SW 1271 (cell line): ENCODE measurements at places on chromosomes 1 and 21.

- no peak for DNase-seq
These were observed 14.2 kb upstream of the HSD3B1 start for GRCh38 chr1:119492763-119493162.

- DNase-seq = no peak
These were observed 4.3 kb downstream of the GUK1 start for GRCh38 chr1:228144193-228144992.

GRCh38 chr1:90826834-90827233 is 109.7 kb upstream of the BARHL2 start:
- DNase-seq = no peak

GRCh38 chr21:37208741-37209225 is 58.4 kb downstream of the VPS26C start:
- DNase-seq = no peak

- no peak for DNase-seq
These were observed 39.4 kb downstream of the PHC2 start for GRCh38 chr1:33391343-33392078.

GRCh38 chr1:218660678-218661053 is 315.5 kb downstream of the TGFB2 start:
- DNase-seq = peak; percentile 83

GRCh38 chr1:181452746-181453145 is 30.6 kb upstream of the CACNA1E start:
- DNase-seq = no peak

DNA sequence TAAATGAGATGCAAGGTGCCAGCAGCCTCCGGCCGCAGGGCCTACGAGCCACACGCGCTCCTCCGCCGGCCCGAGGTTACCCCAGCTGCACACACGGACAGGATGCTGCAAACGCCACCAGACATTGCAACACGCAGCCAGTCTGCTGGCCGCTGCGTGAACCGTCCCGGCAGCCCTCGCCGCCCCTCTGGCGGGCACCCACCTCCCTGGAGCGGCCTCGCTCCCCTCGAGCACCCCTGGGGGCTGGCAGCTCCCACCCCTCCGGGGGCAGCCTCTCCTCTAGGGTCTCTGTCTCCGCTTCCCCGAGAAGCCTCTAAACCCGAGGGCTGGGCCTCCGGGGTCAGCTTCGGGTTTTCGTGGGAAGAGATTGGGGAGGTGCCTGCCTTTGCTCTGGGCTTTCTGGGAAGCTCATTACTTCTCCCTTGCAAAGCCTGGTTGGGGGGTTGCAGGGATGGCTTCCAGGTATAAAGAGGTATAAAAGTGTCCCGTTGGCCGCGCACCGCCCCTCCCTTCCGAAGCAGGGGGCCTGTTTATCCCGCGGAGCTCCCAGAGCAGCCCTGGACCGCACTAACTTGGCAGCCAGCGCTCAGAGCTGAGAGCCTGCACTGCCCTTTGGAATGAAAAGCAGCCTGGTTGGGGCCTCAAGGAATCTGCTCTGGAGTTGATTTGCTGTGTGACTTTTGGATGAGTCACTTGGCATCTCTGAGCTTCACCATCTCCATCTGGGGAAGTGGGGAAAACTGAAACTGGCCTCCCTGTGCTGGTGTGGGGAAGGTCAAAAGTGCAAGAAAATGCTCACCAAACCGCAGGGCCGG is 21.8 kb downstream of the DHRS3 start:
- DNase-seq = peak; percentile 49

- no peak for DNase-seq
These were observed 1.5 kb downstream of the CSDE1 start for GRCh38 chr1:114756009-114756892.

- DNase-seq = no peak
These were observed 19.5 kb upstream of the CPLANE2 start for GRCh38 chr1:16256478-16256877.

DNA sequence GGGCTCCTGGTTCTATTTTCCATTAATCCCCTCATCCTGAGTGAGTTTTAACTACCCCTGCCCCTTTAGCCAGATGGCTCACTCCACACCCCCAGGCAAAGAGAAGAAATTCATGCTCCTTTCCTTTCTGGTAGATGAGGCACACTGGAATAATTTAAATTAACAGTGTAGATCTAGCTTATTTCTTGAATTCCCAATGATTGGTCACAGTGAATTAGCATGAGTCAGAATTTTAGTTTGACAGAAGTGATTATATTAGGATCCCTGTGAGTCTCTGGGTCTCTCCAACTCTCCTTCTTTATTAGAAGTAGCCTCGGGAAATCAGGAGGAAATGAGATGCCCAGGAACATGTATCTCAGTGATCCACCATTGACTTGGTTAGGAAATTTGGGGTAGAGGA is 103.1 kb upstream of the KAZN start:
- DNase-seq = no peak

DNA sequence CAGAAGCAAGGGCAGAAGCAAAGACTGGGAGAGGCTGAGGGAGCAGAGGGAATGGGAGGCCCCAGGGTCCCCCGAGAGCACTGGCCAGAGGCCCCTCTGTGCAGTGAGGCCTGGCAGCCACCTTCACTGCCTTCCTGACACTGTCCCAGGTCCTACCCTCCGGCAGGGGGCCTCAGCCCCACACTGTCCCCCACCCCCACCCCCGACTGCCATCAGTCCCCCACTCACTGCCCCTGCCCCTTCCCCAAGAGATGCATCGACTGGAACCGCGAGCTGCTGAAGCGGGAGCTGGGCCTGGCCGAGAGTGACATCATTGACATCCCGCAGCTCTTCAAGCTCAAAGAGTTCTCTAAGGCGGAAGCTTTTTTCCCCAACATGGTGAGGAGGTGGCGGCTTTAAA is 13.0 kb upstream of the PADI6 start:
- DNase-seq = no peak

DNA sequence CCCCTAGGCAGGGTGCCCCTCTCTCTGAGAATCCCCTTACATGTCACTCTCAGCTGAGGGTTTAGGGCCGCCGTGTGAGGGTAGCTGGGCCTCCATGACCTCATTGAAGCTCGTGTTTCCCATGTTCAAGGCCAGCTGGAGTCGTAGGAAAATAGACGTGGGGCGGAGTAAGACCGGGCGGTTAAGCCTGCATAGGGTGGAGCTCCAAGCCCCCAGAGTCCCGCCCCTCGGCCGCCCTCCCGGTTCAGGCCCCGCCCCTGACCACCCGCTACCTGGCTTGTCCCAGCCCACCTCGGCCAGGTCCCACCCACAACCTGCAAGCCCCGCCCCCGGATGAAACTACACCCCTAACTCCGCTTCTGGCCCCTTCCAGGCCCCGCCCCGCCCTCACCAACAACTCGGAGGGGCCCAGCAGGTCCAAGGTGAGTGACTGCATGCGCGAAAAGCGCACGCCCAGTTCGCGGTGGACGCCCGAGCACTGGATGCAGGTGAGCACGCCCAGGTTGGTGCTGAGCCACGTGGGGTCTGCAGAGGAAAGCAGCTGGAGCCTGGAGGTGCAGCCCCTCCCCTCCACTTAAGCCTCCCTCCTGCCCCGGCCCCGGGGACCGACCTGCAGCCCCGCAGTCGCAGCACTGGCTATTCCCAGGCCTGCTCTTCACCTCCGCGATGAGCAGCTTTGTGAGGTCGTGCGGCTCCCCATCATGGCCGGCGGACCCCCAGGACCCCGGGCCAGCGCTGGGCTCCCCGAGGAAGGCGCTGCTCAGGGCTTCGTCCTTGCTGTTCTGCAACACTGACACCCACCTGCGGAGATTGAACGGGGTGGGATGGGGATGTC is 12.2 kb upstream of the TCEA3 start:
- no peak for DNase-seq

GRCh38 chr1:193019442-193020026 is 39.6 kb downstream of the UCHL5 start:
- DNase-seq = peak; percentile 40

GRCh38 chr1:3356827-3357460 is 97.5 kb upstream of the ARHGEF16 start:
- no peak for DNase-seq

GRCh38 chr1:119373465-119373864 is 4.9 kb downstream of the HAO2 start:
- DNase-seq = no peak

- no peak for DNase-seq
These were observed 56.1 kb downstream of the STYXL2 start for GRCh38 chr1:167149793-167150491.

GRCh38 chr1:161159913-161160243 is 578 bp downstream of the USP21 start:
- DNase-seq = no peak

DNA sequence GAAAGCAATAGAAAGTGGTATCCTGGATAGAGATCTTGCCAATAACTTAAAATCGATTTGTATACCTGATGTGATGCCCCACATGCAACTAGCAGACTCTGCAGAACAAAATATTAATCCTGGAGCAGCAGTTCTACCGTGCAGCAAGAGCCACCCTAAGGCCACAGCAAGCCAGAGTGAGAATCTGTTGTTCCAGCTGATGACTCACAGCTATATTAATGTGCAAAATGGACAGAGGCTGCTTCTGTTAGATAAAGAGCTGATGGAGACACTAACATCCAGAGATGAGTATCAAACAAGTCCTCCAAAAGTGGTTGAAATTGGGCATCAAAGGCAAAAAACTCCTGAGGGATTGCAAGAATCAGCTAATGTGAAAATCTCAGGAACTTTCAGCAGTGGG is 127.8 kb downstream of the MACF1 start:
- DNase-seq = no peak

GRCh38 chr1:232291681-232292080 is 338.3 kb downstream of the SIPA1L2 start:
- no peak for DNase-seq

DNA sequence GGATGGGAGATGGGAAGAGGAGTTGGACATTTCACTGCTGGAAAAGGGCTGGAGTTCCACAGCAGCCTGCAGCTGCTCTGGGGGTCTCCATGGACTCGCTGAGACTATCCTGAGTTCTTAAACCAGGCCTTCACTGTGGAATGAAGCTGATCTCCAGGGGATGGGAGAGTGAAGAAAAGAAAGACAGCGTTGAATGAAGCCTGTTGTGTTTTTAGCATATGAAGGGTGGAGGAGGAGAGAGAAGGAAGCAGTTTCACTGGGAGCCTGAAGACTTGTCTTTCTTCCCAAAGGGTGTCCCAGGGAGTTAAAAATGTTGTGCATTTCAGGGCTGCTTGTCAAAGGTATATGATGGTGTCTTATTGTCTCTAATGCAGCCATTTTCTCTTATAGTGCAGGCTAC is 9.2 kb downstream of the ROR1 start:
- no peak for DNase-seq

GRCh38 chr1:202561726-202562443 is 148.4 kb downstream of the SYT2 start:
- DNase-seq = no peak

- no peak for DNase-seq
These were observed 101.8 kb downstream of the PTGS2 start for GRCh38 chr1:186578325-186579016.

DNA sequence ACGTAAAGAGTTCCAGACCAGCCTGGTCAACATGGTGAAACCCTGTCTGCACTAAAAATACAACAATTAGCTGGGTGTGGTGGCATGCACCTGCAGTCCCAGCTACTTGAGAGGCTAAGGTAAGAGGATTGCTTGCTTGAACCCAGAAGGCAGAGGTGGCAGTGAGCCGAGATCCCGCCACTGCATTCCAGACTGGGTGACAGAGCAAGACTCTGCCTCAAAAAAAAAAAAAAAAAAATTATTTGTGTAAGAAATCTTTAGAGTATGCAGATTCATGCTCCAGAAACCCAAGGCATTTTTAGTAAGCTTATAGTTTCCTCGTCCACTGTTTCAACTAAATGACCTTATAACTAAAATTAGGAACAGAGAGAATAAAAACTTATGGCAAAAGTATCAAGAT is 51.3 kb downstream of the ABL2 start:
- DNase-seq = no peak

- DNase-seq = no peak
These were observed 779 bp downstream of the BEND5 start for GRCh38 chr1:48775831-48776392.

DNA sequence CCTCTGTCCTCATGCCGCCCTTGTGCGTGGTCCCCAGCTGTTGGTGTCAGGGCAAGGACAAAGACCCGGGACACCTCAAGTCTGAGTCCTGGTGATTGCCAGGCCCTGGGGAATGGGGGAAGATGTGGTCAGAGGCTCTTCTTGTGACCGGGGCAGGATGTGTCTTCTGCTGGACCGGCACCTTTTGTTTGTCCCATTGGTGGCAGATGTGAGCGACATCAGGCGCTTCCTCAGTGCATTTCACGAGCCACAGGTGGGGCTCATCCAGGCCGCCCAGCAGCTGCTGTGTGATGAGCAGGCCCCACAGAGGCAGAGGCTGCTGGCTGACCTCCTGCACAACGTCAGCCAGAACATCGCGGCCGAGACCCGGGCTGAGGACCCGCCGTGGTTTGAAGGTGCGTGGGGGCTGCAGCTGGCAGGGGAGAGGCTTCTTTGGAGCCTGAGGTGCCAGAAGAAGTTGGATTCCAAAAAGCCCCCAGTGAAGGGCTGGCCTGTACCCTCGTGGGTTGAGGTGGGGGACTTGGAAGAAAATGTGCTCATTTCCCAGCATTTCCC is 8.4 kb downstream of the DFFB start:
- DNase-seq = no peak

DNA sequence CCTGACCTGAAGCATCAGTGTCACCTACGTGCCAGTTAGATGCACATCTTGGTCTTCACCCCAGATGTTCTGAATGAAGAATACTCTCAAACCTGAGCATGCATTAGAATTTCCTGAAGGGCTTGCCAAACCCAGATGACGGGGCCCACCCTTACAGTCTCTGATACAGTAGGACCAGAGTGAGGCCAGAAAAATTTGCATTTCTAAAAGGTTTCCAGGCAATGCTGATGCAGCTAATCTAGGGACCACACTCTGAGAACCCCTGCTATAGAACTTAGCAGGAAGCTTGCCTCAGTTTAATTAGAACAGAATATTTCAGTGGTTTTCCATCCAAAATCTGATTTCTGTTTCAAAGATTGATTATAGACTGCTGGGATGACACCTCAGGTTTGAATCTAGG is 9.9 kb upstream of the CTBS start:
- no peak for DNase-seq

DNA sequence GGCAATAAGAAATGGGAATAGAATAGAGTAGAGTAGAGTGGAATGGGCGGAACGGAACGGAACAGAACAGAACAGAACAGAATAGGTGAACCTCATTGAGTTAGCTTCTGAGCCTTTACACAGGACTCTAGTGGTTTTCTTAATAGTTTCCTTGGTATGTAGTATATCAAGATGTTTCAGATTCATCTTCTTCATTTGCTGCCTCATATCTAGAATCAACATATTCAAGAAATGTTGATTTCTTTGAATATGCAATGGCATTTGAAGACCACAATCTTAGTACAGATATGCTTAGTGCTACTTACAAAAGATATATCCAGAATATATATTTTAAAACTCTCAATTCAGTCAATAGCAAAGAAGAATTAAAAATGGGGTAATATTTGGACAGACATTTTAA is 133.8 kb downstream of the TSEN15 start:
- no peak for DNase-seq

DNA sequence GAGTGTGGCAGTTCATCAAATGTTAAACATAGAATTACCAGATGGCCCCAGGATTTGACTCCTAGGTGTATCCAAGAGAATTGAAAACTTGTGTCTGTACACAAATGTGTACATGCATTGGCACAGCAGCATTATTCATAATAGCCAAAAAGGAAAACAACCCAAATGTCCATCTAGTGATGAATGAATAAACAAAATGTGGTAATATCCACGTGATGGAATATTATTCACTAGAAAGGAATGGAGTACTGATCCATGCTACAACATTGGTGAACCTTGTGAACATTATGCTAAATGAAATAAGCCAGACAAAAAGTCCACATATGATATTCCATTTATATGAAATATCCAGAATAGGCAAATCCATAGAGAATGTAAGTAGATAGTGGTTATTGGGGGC is 77.7 kb downstream of the RAVER2 start:
- no peak for DNase-seq
